Fibroblast of skin of left biceps (primary cell): ENCODE measurements at places on chromosomes 3 and 15.

- DNase-seq, result no peak
Observed at GRCh38 chr3:25589104-25589782, 75.5 kb downstream of the TOP2B start.

DNA sequence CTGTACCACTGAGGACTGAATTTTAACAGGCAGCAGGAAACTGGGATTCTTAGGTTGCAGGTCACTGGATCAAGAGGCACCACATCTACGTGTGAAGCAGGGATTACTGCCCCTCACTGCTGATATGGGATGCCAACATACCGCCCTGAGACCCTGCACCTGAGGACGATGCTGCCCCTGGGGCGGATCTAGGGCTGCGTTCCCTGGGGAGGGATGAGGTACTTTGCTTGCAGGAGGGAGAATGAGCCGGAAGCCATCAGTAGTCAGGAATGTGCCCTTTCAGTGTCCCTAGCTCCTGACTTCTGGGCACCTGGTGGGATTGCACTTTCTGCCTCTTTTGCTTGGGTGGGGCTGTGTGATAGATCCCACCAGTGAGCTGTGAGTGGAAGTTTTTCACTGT lies 122.8 kb downstream of the RPLP1 start:
- no peak for DNase-seq

GRCh38 chr15:39205081-39205480 lies 375.8 kb upstream of the THBS1 start:
- no peak for DNase-seq

DNA sequence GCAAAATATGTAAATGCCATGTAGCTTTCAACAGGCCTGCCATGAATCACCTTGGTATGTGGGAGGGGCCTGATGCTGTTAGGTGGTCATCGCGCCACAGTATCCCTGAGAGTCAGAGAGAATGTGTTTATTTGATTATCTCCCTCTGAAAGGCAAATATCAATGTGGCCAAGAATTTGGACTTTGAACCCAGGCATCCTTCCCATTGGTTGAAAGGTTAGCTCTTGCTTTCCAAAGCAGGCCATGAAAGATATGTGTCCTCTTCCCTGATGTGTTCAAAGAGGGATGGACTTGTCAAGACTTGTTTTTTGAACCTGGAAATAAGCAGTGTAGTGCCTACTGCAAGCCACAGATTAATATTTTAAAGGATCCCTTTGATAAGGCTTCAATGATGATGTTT lies 36.7 kb downstream of the SRP14 start:
- no peak for DNase-seq

DNA sequence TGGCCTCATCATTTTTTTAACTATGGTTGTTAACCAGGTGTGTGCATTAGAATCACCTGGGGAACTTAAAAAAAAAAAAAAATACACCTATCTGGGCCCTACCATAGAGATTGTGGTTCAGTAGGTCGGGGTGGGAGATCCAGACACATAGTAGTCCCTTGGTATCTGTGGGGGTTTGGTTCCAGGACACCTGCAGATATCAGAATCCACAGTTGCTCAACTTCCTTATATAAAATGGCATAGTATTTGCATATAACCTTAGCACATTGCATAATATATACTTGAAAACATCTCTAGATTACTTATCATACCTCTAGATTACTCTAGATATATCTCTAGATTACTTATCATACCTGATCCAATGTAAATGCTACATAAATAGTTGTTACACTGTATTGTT lies 5.0 kb downstream of the IQGAP1 start:
- no peak for DNase-seq

GRCh38 chr3:45272828-45273470 lies 46.9 kb upstream of the TMEM158 start:
- no peak for DNase-seq

- no peak for DNase-seq
Observed at GRCh38 chr15:89329329-89330084, 5.1 kb downstream of the POLG start.

- no peak for DNase-seq
Observed at GRCh38 chr3:19074257-19074900, 73.9 kb upstream of the KCNH8 start.

DNA sequence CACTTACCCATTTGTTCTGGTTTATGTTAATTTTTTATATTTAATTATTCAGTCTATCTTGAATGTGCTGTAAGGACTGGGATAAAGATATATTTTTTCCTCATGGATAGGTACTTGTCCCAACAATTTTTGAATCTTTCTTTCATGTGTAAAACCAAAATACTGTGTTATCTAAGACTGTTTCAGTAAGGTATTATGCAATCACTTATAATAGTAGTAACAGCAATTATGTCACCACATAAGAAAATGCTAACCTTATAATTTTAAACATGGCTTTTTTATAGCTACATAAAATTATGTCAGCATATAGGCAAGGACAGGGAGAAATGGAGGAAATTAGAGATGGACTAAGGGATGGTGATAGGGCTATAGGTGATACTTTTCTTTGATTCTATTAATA lies 2.9 kb upstream of the CTDSPL start:
- DNase-seq, result no peak

GRCh38 chr15:81914734-81915256 lies 131.0 kb downstream of the MEX3B start:
- no peak for DNase-seq

- peak; percentile 88 for DNase-seq
Observed at GRCh38 chr15:87267798-87268197, 988.7 kb downstream of the NTRK3 start.

DNA sequence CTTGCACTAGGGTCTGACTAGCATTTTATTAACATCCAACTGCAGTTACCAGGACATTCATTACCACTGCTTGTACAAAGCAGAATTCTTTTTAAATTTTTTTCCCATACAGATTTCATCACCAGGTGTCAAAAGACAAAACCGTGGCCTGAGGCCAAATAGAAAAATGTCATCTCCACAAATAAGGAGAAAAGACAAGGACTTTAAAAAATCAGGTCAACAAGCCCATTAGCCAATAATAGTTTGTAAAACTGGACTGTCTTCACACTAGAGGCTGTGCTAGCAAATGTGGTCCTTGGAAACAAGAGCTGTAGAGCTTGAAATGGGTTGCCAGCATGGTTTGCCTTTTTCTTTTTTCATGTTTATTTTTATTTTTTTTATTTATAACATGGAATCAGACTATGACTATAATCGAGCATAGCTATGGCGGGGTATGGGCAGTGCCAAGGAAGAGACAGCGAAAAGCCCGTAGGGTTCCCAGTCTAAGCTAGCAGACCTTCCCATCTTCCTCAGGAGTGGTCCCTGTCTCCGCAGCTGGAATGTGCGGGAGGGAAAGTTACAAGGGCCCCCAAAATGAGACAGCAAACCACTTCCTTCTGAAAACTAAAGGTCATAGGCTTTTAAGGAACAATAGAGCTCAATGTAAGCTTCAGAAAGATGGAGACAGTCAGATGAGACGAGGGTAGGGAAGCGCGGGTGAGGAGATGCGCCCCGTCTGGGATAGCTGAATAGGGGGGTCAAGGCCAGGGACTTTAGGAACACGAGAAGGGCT lies 1.5 kb downstream of the PTPN9 start:
- DNase-seq, result no peak

GRCh38 chr15:79030470-79030869 lies 60.1 kb downstream of the RASGRF1 start:
- DNase-seq, result no peak

GRCh38 chr3:169240786-169241486 lies 422.6 kb downstream of the MECOM start:
- DNase-seq, result no peak

- DNase-seq, result no peak
Observed at GRCh38 chr3:52845157-52845556, 10.3 kb upstream of the MUSTN1 start.

DNA sequence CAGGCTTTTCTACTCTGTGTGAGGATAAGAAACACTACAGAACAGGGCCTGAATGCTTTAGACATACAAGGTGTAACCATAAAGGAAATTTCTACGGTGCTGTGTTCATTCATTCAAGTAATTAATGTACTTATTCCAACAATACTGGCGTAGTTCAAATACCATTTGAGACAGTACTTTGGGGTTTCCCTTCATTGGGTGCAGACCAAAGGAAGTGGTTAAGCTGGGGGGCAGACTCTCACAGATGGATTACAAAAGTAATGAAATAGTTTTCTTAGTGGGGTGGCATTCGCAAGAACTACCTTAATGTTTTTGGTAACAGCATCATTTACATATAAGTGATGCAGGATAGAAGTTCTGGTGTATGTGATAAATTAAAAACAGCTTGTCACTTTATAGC lies 65.9 kb downstream of the BTD start:
- no peak for DNase-seq

DNA sequence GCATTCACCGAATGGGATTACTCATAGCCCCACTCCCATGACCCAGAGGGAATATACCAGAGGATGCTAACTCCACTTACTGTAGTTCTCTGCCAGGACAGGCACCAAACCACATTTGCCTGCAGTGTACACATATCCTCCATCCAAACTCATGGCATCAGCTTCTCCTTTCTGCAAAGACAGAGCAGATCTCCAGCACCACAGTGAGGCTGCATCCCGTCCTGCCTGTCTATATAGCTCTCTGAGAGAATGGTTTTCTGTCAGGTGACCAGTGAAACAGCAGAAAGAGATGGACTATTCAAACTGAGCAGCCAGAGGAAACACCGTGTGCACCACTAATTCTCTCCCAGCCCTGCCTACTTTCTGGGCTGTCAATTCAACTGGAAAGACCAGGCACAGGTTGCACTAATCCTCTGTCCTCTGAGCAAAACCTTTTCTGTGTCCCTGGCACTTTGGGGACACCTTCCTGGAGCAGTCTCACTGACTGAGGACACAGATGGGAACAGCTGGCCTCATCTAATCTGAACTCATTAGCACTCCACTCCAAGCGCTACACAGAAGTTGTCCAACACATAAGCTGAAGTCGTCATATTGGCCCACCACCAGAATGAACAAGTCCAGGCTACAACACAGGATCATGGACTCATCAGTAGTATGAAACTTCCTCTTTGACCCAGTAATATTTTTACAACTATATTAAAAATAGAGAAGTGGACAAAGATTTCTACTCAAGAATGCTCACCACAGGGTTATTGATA lies 17.3 kb downstream of the LTF start:
- DNase-seq, result no peak

GRCh38 chr3:160012108-160012507 lies 23.5 kb downstream of the IL12A start:
- DNase-seq, result no peak

- no peak for DNase-seq
Observed at GRCh38 chr3:43152649-43153048, 46.8 kb upstream of the POMGNT2 start.

GRCh38 chr3:173744479-173744878 lies 346.9 kb downstream of the NLGN1 start:
- no peak for DNase-seq

- no peak for DNase-seq
Observed at GRCh38 chr3:131033480-131034080, 6.9 kb downstream of the NEK11 start.

GRCh38 chr3:194761384-194761783 lies 75.7 kb downstream of the FAM43A start:
- no peak for DNase-seq

GRCh38 chr15:90212221-90213098 lies 11.3 kb downstream of the SEMA4B start:
- no peak for DNase-seq
